ENCODE measurements at places on chromosomes 7 and 10. TPM values are rescaled to one million over a fixed set of nuclear protein-coding genes. Genes with fewer than 3 reads are reported as not detected.

Gene OPALIN
- total RNA-seq, result not detected

Gene ZNF248
- 5.4 TPM for total RNA-seq

Gene PNLIPRP3
- total RNA-seq, result not detected

Gene GFRA1
- total RNA-seq, result not detected

Gene PPA1
- 69.6 TPM for total RNA-seq

- no peak overlapping the region for H3K27ac ChIP-seq
- no peaks in the 10 kb centered on the region for H3K36me3 ChIP-seq
- H3K27me3 ChIP-seq, result no peaks in the 10 kb centered on the region
- no peak for DNase-seq
Measured at GRCh38 chr7:36958111-36958733, 233.9 kb upstream of the AOAH start.

GRCh38 chr10:12499076-12499986 lies 150.0 kb downstream of the CAMK1D start:
- H3K36me3 ChIP-seq, result no peaks in the 10 kb centered on the region
- H3K27me3 ChIP-seq, result no peaks in the 10 kb centered on the region
- H3K4me3 ChIP-seq, result no peak overlapping the region
- peaks cover 22% of the 10 kb centered on the region for H3K4me1 ChIP-seq
- H3K27ac ChIP-seq, result no peak overlapping the region
- DNase-seq, result no peak

DNA sequence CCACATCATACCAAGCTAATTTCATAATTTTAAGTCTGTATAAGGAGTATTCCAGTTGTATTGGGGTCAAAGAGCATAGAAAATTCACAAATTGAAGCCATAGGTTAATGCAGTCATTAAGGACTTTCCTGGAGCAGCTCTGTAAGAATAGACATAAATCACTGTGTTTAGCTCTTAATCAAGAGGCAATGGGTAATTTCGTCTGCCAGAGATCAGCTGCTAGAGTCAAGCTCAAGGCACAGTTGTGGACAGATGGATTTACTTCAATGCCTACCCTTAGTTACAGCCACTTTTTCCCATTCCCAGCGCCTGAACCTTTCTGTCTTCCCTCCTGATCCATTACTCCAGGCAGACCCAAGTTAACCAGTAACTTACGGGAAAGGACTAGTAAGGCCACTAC lies 40.6 kb upstream of the AGBL3 start:
- no peak overlapping the region for H3K4me3 ChIP-seq
- H3K4me1 ChIP-seq, result no peaks in the 10 kb centered on the region
- no peak for DNase-seq
- no peaks in the 10 kb centered on the region for H3K27me3 ChIP-seq

DNA sequence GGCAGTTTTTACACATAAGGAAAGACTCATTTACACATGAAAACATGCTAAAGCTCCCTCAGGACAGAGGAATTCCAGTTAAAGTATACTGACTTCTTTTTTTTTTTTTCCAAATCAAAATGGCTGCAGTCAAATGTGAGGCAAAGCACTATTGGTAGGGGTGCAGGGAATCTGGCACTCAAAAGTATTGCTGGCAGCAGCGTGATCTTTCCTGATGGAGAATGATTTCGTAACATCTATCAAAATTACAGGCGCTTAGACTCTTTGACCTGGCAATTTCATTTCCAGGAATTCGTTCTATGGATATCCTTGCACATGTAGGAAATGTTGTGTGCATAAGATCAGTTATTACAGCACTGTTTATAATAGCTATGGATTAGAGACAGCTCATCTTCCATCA lies 65.7 kb downstream of the VSTM4 start:
- H3K36me3 ChIP-seq, result no peaks in the 10 kb centered on the region
- H3K27me3 ChIP-seq, result no peaks in the 10 kb centered on the region
- H3K27ac ChIP-seq, result no peak overlapping the region
- H3K4me1 ChIP-seq, result no peaks in the 10 kb centered on the region
- no peak for DNase-seq
- H3K4me3 ChIP-seq, result no peak overlapping the region

GRCh38 chr10:120969219-120969645 lies 118.1 kb downstream of the WDR11 start:
- H3K27ac ChIP-seq, result no peak overlapping the region
- DNase-seq, result no peak
- H3K27me3 ChIP-seq, result no peaks in the 10 kb centered on the region

DNA sequence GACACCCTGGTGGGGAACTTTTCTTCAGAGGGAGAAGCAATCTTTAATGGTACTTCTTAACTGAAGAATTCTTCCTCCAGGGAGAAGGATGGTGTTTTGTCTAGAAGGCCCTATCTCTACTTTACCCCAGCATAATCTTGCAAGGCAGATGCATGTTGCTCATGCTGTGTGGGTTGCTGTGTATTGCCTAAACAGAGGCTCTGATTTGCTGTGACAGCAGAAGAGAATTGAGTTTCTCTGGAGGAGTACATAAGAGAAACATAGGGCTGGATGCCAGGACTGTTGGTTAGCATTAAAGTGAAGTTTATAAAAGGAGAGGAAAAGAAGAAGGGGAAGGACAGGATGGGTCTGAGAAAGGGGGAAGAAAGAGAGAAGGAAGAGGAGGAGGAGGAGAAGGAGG lies 248.1 kb upstream of the HPS1 start:
- no peak for DNase-seq
- H3K4me3 ChIP-seq, result no peak overlapping the region
- H3K4me1 ChIP-seq, result no peaks in the 10 kb centered on the region
- H3K27me3 ChIP-seq, result no peaks in the 10 kb centered on the region
- no peaks in the 10 kb centered on the region for H3K36me3 ChIP-seq

All from naive thymus-derived CD4-positive, alpha-beta T cell (primary cell).